Stimulated activated CD8-positive, alpha-beta memory T cell treated with anti-CD3 and anti-CD28 coated beads, Interleukin-4, amount 100 ng/mL, for 1 hour (primary cell): ENCODE measurements at places on chromosomes 5 and 9.

DNA sequence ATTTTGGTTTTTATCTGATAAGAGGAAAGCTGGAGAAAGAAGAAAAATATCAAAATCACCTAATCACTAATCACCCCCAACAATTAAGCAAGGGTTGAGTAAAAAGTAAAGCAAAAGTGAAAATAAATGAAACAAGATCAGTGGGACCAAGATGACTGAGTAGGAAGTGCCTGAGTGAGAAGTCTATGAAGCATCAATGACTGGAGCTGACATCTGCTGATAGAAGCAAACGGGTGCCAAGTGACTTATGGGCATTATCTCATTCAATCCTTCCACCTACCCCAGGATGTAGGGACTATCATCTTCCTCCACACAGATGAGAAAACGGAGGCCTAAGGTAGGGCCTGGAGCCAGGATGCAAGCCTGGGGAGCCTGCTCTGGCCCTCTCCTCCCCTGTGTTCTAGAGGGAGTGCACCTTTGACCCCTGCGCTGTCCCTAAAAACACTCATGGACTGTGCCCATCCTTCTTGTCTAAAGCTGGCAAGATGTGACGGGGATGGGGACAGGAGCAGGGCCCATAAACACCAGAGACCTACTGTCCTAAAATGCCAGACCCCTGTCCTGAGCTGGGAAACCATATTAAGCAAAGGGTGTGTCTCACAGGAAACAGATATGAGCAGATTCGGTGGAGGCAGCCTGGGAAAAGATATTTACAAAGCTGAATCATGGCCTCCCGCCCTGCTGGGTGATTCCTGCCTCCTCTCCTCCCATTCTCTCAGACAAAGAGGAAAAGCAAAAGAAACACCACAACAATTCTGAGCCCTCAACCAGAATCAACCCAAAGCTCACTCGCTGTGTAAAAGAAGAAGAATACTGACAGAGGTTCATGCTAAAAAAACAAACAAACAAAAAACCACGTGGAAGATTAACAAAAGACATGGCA, 116.0 kb downstream of the AUH start:
- no peak for DNase-seq

- no peak for DNase-seq
Observed at GRCh38 chr5:1497795-1498622, 25.8 kb downstream of the LPCAT1 start.

- DNase-seq, result no peak
Observed at GRCh38 chr5:5483880-5484598, 61.6 kb downstream of the ICE1 start.

- DNase-seq, result no peak
Observed at GRCh38 chr5:174045470-174046025, at the start of gene NSG2. NSG2 (plus strand) TSS chr5:174045706; CDS start chr5:174046756, 1,050 bp downstream.

DNA sequence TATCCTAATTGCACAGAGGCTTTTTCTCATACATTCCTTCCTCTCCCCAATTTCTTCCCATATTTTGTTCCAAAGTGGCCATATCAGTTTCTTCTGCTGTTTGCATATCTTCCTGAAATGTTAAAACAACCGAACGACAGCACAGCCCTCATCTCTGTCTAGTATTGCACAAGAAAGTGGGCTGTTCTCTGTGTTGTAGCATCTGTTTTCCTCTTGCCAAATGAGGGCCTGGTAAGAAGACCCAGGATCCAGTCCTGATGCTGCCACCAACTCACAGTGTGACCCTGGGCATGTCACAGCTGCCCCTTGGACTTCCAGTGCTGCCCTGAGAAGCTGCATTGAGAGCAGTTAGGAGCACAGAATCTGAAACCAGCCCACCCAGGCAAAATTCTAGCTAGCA, 4.1 kb downstream of the SLC31A2 start:
- no peak for DNase-seq

- no peak for DNase-seq
Observed at GRCh38 chr5:172638209-172638768, 2.8 kb upstream of the NEURL1B start.

DNA sequence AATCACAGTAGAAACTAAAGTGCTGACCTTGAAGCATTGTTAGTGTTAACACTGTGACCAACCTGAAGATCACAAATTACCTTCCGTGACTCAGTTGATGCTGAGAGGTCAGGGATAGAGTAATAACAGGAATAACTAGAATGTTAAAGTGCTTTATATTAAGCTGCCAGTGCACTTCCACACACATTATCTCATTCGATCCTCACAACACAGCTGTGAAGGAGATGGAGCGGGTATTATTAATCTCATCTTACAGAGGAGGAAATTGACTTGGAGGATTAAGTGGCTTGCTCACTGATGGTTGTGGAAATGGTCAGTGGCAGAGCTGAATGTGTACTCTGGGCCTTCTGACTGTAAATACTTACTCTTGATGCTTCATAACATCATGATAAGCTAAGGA, 252.5 kb upstream of the DMRT1 start:
- no peak for DNase-seq

GRCh38 chr9:98326459-98327248, 71.2 kb upstream of the TBC1D2 start:
- DNase-seq, result no peak

DNA sequence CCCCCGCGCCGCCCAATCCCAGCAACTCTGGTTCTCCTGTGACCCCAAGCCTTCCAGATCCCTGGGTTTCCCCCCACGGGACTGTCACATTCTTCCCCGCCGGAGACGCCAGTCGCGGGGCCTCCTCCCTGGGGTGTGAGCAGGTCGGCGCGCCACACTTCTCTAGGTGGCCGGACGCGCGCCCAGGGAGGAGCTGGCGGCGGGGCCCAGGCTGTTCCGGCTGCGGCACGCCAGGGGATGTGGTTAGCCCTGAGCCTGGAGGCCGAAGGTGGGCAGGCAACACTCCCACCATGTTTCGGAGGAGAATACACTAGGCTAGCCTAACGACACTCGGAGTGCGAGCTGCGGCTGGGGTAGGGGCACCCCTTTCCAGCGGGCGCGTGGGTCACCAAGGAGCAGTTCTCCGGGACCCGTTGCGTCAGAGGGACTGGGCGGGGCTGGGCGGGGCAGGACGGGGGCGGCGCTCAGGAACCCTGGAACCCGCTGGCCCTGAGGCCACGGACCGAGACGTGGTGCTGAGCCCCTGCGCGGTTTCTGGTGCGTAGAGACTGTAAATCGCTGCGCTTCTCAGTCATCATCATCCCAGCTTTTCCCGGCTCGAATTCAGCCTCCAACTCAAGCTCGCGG, at the start of gene SLC27A6:
TSS of gene SLC27A6 (plus strand) at position 478 of the 627 bp plus-strand sequence. CDS start 650 bp downstream, outside the sequence.
- DNase-seq, result no peak

GRCh38 chr5:1886846-1887587, 4.3 kb upstream of the IRX4 start:
- DNase-seq, result no peak
